ENCODE measurements at places on chromosomes 16 and 17.

GRCh38 chr17:46175891-46176290 lies 17.3 kb downstream of the KANSL1 start:
- DNase-seq, result no peak

DNA sequence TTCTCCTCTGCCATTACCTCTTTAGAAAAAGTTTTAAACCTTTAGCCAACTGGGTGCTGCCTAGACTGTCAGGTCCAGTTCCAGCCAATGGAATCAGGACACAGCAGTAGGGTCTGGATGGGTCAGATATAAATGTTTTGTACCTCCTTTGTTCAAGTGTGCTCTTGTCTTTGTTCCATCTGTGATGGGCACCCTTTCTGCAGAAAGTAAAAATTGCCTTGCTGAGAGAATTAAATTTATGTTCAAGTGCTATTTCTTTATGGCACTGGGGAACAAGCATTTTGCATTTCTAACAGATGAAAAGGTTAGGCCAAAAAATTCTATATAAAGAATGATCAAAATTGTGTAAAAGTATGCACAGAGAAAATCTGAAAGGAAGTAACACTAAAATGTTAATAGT lies 5.2 kb upstream of the HP start:
- DNase-seq, result no peak

DNA sequence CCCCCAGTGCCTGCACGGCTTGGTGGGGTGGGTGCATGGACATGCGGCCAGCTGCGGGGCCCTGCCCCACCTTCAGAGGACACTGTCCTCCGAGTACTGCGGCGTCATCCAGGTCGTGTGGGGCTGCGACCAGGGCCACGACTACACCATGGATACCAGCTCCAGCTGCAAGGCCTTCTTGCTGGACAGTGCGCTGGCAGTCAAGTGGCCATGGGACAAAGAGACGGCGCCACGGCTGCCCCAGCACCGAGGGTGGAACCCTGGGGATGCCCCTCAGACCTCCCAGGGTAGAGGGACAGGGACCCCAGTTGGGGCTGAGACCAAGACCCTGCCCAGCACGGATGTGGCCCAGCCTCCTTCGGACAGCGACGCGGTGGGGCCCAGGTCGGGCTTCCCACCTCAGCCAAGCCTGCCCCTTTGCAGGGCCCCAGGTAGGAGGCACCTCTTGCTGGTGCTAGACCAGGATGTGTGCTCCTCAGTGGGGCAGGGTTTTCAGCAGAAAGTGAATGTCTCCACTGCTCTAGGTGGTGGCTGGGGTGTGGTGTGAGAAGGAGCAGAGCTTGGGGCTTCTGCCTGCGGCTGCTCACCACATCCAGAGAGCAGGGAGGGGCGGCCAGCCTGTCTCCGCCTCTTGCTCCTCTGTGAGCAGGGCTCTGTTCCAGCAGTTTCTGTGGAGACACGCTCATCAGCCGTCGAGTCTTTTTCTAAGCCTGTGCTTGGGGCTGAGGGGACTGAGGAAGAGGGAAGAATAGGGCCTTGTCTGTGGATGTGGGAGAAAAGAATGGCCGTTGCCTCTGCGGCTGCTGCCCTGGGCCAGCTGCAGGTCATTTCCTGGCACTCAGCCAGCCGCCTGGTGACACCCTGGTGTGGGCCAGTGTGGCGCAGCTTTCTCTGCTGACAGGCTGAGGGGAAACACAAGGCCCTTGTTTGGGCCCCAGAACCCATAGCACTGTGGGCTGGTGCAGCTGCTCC lies 2.2 kb downstream of the ZNF276 start:
- no peak for DNase-seq

DNA sequence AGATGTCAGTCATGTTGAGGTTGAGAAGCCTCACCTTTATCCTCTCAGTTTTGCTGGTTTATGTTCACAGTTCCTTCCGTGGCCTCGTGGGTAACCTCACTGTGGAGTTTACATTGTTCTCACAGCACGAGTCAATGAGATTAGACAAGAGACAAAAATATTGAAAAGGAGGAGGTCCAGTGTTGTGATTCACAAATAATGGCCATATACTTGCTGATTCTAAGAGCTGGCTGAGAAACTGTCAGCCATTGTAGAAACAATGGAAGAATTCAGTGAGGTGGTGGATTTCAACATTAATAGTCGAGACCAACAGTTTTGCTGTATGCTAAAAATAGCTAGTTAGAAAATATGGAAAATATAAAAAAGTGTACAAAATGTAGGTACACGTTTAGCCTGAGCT lies 176.4 kb upstream of the WSCD1 start:
- DNase-seq, result no peak

GRCh38 chr17:17509601-17510425 lies 13.6 kb upstream of the RASD1 start:
- peak; percentile 32 for DNase-seq

- DNase-seq, result no peak
Measured at GRCh38 chr17:64457156-64457555, 8.2 kb downstream of the MILR1 start.

DNA sequence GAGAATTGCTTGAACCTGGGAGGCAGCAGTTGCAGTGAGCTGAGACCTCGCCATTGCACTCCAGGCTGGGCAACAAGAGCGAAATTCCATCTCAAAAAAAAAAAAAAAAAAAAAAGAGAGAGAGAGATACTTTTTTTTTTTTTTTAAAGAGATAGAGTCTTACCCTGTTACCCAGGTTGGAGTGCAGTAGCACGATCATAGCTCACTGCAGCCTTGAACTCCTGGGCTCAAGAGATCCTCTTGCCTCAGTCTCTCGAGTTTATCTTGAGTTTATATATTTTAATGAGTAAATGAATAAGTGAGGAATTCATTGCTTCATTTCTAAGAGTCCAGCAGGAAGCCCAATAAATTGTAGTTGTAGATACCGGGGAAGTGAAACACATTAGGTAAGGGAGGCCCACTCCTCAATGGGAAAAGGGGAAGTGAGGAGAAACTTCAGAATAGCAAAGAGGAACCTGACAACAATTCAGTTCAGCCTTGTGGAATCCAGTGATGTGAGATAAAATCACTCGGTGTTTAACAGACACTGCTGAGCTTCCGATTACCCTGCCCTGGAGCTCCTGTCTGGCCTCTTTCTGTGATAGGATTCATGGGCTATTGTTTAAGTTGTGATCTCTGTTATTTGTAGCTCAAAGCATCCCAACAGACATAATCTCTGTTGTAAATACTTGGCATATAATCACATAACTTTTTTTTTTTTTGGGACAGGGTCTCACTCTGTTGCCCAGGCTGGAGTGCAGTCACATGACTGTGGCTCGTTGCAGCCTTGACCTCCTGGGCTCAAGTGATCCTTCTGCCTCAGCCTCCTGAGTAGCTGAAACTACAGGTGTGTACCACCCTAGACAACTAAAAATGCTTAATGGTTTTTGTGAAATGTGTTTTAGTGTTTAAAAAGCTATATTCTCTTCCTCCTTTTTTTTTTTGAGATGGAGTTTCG lies 15.8 kb upstream of the ITGAM start:
- no peak for DNase-seq

DNA sequence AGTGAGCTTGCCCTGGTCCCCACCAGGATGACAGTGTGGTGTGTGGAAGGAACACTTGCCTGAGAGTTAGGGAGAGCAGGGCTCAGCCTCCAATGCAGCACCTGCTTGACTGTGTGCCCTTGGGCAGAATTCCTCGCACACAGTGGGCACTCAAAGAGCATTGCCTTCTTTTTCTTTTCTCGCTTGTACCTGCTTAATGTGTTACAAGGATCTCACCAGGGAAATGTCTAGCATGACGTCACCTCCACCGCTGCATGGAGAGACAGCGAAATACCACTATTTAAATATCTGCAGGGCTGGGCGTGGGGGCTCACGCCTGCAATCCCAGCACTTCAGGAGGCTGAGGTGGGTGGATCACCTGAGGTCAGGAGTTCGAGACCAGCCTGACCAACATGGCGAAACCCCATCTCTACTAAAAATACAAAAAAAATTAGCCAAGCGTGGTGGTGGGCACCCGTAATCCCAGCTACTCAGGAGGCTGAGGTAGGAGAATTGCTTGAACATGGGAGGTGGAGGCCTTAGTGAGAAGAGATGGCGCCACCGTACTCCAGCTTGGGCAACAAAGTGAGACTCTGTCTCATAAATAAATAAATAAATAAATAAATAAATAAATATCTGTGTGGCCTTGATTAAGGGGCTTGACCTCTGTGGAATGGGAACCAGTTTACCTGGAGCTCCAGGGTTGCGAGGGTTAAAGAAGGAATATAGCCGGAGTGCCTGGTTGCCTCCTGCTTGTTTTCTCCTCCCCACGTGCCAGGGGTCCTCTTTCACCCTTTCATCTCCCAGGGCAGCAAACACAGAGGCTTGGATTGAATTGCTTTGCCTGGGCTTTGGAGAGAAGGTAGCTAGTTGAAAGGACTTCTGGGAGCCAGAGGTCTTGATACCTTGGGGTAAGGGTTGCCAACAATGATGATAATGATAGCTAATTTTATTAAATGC lies 16.3 kb downstream of the SNX29 start:
- no peak for DNase-seq

GRCh38 chr17:75691801-75692626 lies 24.9 kb downstream of the SAP30BP start:
- DNase-seq, result no peak

DNA sequence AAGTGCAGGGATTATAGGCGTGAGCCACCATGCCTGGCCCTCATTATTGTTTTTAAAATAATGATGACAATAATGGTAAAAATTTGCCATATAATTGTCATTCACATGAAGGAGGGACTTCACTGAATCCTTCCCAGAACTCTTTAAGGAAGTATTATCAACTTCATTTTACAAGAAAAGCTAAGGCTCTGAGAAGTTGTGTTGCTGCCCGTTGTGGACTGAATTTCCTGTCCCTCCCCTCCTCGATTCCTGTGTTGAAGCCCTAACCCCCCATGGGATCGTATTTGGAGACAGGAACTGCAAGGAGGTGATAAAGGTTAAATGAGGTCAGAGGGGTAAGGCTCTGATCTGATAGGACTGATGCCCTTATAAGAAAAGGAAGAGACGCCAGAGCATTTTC lies 458.0 kb downstream of the HAPSTR1 start:
- DNase-seq, result no peak

Data from Caco-2 (cell line).